ENCODE measurements at places on chromosomes 12 and 14.

GRCh38 chr12:7387289-7387688 lies 56.7 kb downstream of the CD163L1 start:
- DNase-seq = no peak

GRCh38 chr12:6613776-6614512 lies 6.8 kb upstream of the CHD4 start:
- peak; percentile 92 for DNase-seq

GRCh38 chr14:93103392-93104080 lies 12.2 kb downstream of the ITPK1 start:
- peak; percentile 82 for DNase-seq

DNA sequence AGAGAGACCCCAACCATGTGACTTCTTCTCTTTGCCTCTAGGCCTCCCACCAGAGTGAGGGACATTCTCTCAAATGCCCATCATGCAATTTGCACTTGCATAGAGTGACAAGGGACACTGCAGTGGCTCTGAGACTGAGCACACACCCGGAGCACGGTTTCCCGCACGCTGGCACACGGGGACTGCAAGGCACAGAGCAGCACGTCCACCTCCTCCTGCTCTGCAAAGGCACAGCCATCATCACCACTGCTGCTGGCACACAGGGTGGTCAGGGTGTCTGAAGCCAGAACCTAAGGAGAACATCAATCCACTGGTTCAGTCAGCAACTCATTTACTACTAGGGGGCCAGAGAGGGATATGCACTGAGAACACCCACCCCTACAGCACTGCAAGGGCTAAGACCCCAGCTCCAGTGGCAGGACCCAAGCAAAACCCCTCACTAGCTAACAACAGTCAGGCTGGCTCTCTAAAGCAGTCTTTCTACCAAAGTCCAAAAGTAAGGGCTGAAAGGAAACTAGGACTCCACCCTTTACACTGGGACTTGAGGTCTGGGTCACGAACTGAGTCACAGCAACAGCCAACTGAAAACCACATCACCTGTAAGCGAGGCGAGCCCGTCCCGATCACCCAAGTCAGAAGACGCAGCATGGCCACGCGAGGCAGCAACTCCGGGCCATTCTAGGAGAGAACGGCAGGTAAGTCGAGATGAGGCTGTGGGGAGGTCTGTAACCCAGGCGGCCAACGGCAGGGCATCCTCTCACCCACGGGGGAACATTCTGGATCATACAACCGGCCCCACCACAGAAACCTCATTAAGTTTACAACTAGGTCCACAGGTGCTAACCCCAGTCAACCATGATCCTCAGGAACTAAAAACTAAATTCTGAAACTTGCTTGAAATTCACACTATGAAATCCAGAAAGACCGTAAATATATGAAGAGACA lies 37.9 kb downstream of the GCN1 start:
- no peak for DNase-seq

DNA sequence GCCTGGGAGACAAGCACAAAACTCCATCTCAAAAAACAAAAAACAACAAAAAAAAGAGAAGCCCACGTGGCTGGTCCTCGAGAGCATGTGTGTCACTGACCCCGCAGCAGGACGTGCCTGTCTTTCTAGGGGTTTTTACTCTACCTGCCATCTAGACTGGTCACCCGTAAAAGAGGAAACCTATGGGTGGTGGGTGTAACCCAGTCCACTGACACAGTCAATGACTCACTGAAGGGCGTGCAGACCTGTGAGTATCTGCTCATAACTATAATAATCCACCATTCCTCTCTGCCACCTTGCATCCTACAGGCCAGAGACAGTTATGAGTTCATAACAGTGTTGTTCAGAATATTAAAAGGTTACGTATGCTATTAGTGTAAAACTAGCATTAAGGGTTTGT lies 4.6 kb downstream of the GOLGA3 start:
- peak; percentile 55 for DNase-seq

DNA sequence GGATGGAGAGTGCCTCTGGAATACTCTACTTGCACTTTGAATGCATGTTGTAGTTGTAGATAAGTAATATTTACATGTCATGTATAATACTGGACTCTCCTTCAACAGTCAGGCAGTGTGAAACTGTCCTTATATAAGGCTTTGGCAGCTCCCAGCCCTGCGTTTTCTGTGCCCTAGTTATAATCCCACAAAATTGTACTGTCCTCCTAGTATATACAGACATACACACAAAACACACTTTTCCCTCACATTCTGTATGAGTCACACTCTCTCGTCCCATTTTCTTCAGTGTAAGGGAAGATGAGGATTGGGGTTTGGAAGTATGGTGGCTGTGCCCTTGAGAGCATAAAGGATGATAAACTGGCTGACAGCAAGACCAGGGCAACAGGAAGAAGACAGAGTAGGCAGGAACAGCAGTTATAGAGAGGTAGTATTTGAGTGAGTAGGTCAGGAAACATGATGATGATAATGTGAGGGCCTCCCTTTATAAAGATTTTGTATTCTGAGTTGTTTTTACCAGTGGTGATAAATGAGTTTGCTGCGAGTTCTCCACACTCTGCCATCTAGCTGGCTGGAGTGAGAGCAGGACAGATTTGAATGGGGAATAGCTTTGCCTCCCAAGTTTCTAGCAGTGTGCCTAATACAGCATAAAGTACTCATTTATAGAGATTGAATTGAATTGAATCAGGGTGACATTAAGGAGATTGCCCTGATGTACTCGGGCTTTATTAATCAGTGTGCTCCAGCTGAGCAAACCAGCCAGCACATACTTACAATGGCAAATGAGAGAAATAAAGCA lies 5.0 kb downstream of the CREBL2 start:
- DNase-seq = no peak

- DNase-seq = no peak
Measured at GRCh38 chr14:42877716-42878115, 1271.0 kb downstream of the LRFN5 start.

GRCh38 chr12:88604646-88605045 lies 24.4 kb upstream of the KITLG start:
- no peak for DNase-seq

- no peak for DNase-seq
Measured at GRCh38 chr12:56957229-56958052, at the start of gene RDH16. Gene RDH16 (minus strand): TSS chr12:56957608. CDS start chr12:56957462, 146 bp downstream.

DNA sequence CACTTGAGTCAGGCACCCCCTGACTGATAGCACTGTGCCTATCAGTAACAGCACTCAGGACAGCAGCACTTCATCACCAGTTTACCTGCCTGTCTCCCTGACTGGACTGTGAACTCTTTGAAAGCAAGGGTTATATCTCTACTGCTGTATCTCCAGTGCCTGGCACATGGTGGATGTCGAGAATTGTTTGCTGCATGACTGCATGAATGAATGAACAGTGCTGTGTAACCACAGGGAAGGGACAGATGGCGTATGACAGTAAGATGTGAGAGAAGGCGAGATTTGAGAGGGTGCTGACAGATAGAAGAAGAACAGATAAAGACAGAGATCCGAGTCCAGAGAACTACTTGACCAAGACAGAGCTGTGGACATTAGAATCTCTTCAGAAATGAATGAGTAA lies 29.7 kb downstream of the BRAP start:
- DNase-seq = no peak

- DNase-seq = no peak
Measured at GRCh38 chr14:54194501-54194900, 202.3 kb upstream of the CDKN3 start.

- no peak for DNase-seq
Measured at GRCh38 chr14:38175658-38176057, 32.0 kb upstream of the SSTR1 start.

GRCh38 chr12:104957719-104958000 lies 430 bp downstream of the SLC41A2 start:
- DNase-seq = no peak

- no peak for DNase-seq
Measured at GRCh38 chr14:32013083-32013482, 64.0 kb upstream of the ARHGAP5 start.

- no peak for DNase-seq
Measured at GRCh38 chr14:74920281-74920680, 2.8 kb downstream of the RPS6KL1 start.

- DNase-seq = no peak
Measured at GRCh38 chr14:65045709-65046108, 56.6 kb downstream of the MAX start.

DNA sequence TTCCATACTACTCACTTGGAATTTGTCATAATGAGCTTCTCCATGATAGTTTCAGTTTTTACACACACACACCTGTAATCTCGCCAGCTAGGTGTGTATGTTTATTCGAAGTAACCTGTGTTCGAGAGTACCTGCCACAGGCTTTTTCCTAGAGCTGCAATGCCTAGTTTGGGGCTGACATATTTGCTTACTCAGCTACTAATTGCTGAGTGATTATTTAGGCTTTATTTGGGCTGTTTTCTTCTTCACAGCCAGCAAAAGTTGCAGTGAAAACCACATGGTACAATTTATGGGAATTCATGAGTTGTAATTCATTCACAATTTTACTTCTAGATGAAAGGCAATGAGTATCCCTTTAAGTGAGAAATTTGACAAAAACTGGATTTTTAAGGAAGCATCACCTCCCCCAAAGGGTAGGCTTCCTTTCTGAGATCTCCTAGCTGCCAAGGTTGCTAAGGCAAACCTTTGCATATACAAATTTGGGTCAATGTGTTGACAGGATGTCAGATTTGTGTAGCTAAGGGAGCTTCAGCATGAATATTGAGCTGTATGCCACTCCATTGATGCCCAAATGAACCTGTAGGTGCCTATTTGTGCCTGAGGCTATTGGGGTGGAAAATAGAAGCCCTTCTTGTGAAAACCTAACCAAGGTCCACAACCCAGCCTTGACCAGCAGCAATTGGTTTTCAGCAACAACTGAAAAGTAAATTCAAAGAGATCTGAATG lies 108.7 kb upstream of the OTX2 start:
- no peak for DNase-seq

DNA sequence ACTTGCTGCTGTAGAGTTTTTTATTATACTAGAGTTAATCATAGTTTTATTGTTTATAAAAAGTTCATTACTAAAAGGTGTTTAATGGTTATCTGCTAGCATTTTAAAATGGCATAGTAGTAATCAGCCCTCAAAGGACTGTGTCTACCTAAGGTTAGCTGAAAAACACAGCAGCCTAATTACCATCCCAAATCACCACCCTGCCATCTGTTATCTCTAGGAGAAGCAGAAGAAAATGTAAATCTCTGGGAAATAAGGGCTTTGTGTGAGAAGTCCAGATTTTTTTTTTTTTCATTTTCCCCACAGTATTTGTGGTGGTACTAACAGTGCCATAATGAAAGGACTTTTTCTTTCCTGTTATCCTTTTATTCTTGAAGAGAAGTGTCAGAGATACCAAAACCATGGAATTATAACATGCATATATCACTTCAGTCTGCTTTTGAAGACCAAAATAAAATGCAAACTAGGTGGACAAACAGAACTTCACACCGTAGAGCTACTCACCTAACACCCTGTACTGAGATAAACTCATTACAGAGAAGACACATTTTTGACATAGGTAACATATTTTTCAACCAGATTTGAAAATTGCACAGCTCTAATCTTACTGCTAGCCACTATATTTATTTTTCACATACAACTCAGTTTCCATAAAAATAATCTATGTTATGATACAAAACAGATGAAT lies 876.2 kb downstream of the C12orf50 start:
- no peak for DNase-seq

- DNase-seq = no peak
Measured at GRCh38 chr12:22631863-22632463, 7.0 kb downstream of the ETNK1 start.

GRCh38 chr14:68249661-68250451 lies 430.3 kb downstream of the RAD51B start:
- no peak for DNase-seq

GRCh38 chr12:25041006-25041741 lies 92.3 kb upstream of the BCAT1 start:
- no peak for DNase-seq

DNA sequence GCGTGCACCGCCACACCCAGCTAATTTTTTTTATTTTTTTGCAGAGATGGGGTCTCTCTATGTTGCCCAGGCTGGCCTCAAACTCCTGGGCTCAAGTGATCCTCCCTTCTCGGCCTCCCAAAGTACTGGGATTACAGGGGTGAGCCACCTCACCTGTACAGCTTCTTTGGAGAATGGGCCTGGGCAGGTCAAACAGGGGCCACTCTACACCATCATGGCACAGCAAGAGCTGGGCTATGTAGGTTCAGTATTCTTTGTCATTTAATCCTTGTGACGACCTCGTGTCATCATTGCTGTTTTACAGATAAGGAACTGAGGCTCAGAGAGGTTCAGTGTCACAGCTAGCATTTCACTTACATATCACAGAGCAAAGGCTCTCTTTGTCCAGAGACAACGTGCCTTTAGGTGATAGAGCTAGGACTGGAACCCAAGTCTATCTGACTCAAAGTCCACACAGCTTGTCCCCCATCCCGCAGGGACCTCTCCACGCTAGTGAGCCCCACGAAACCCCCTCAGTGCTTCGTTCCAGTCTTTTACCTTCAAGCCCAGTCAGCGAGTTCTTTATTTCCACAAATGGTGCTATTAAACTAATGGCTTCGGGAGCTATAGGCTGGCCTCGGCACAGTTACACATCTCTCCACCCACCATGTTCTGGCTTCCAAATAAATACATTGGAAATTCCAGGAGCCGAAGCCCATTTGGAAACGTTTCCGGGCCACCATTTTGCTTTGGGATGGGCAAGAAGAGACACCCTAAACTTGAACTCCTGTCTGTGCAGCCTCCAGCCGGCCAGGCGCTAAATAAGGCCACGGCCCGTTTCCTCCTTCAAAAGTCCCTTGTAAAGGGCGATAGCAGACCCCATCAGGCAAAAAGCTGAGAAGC lies 660 bp upstream of the MAP1LC3B2 start:
- no peak for DNase-seq

- DNase-seq = no peak
Measured at GRCh38 chr12:65266408-65266807, 12.1 kb upstream of the MSRB3 start.

- DNase-seq = no peak
Measured at GRCh38 chr12:100216337-100216736, 15.7 kb downstream of the ACTR6 start.

- DNase-seq = no peak
Measured at GRCh38 chr12:83528571-83528970, 841.9 kb downstream of the TMTC2 start.

- DNase-seq = no peak
Measured at GRCh38 chr12:24411948-24412347, 462.5 kb upstream of the SOX5 start.

GRCh38 chr12:12562585-12563261 lies at the start of gene DUSP16:
Gene DUSP16 (minus strand): TSS chr12:12562863. CDS start chr12:12521098, 41,765 bp downstream.
- peak; percentile 84 for DNase-seq

DNA sequence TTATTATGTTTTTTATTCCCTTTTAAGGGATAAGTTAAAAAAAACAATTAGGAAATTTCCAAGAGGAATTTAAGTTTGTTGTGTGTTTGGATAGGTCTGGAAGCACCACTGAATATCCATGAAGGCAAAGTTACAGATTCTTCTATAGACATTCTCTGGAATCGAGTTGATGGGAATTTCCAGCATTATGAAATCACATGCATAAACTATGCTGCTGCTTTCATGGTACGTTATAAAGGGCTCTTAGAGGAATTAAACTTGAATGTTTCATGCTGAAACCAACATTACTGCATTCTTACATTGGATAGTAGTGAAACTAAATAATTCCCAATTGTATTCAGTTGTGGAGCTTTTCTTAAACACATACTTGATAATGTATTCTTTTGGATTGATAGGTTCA lies 21.5 kb upstream of the PTPRQ start:
- no peak for DNase-seq

Data from H54 (cell line).